ENCODE measurements at places on chromosomes 12 and 14.

DNA sequence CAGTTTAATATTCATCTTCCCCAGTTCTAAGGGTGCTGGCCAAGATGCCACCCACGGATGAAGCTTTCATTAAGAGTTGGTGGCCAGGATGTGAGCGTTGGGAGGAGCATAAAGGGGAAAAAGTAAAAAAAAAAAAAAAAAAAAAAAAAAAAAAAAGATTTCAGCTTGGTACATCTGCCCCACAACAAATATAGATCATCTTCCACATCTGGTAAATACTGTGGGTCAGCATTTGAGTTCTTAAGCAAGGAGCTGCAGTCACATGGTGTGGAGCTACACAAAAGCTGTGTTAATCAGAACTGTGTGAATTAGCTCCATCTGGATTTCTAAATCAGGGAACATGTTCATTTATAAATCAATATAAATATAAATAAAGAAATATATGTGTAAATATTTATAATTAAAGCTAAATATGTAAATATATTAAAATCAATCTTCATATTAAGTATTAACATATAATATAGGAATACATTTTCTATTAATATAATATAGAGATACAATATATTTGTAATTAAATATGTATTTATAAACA is 262.3 kb downstream of the NUAK1 start:
- peak; percentile 59 for DNase-seq

DNA sequence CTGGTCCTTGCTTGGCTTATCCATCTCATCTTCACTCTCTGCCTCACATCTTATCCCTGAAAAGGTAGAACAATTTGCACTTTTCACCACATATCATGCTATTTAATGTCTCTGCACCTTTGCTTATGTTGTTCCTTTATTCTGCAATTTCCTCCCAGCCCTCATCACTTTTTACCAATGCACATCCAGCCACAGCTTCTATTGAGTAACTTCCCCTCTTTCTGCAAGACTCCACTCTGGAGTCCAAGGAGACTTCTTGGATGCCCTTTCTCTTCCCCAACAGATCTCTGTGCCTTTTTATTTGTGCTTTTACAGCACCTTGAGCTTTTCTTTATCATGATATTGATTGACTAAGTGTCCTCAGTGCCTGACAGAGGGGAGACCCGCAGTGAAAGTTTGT is 797.1 kb downstream of the VRK1 start:
- DNase-seq: no peak

DNA sequence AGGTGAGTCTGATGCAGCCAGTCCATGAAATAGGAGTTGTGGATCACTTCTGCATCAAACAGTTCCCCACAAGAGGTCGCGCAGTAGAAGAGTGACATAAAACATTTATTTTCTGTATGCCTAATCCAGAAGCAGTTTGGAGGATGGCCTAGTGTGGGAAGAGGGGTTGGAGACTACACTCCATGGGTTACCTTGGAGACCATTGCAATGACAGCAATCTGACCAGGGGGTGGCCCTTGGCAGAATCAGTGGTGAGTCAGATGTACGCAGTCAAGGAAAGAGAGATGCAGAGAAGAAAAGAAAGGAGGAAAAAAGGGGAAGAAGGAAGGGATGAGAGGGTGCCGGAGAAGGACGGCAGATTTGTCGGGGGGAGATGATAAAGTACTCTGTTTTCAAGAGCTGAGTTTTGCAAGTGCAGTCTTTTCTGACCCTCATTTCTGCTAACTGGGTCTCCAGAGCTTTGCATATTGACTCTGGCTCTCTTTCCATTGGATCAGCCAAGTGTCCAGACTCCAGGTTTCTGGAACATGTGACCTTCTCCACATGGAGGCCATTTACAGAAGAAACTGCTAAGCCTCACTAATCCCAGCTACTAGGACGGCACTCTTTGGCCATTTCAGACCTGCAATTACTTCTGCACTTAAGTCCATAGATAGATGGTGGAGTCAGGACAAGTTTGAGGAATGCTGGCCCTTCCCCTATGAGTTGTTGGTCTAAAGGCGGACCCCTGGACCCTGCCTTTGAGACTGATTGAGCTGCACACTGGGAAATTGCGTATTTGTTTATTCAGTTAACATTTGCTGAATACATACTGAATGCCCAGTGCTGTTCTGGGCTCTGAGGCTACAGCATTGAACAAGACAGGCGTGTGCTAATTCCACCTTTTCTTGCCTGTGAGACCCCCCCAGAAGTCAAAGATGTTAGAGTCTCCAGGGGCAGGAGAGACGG is 424.2 kb downstream of the BCL11B start:
- no peak for DNase-seq

DNA sequence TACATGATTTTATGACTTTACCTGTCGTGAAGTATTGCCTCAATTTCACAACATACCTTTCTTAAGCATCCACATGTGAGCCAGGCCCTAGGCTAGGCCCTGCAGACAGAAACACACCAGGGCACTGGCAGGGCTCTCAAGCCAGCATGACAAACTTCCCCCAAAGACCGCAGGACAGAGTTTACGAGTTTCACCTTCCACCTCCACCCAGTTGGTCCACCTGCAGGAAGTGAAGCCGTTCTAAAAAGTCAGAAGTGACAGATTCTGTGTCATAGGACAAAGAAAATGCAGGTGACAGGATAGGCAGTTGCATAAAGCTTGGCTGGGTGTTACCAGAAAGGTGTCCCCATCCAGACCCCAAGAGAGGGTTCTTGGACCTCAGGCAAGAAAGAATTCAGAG is 382.3 kb downstream of the PCNX1 start:
- no peak for DNase-seq

DNA sequence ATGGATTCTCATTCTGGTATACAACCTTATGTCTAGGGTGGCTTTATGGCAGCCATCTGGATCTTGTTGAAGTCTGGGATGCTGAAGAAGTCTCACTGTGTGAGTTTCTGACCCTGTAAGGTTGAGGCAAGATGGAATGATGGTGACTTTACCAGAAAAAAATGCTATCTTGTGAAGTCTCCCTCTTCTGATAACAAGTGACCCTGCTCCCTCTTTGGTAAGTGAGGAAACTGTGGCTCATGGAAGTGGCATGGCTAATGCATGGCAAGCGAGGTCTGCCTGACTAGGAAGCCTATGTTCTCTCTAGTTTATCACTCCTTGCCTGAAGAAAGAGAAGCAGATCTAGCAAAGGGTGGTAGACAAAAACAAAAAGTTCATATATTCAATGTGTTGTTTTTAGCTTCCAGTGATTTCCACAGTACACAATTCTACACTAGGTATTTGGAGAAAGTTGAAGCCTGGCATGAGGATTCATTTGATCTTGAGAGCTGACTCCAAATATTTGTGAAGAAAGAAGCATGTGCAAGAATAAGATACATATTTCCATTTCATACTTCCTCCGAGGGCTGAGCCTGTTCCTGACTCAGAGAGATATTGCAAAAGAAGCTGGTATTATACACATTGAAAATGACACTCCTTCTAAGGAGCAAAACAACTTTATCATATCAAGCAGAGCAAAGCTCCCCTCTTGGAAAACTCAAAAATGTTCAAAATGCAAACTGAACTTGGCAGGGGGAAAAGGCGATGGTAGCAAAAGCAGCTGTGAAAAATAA is 63.6 kb downstream of the HELB start:
- peak; percentile 27 for DNase-seq

- peak; percentile 24 for DNase-seq
Measured at GRCh38 chr14:20632448-20632830, 9.1 kb downstream of the OR6S1 start.

- peak; percentile 48 for DNase-seq
Measured at GRCh38 chr14:33668066-33668465, 282.8 kb downstream of the EGLN3 start.

DNA sequence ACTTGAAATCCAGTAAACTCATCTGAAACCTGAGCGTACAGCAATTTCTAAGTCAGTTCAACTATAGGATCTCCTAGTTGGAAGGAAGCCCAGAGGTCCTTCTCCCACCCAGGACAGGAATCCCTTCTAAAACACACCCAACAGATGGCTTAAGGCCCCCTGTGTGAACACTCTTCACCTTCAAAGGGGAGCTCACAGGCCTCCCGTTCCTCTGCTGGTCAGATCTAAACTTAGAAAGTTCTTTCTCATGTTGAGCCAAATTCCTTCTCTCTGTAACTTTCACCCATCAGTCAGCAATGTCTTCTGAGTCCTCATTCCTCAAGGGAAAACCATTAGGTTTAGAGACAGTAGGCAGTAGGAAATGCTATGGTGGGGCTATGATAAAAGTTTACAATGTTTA is 355.2 kb downstream of the PCNX1 start:
- DNase-seq: peak; percentile 11

DNA sequence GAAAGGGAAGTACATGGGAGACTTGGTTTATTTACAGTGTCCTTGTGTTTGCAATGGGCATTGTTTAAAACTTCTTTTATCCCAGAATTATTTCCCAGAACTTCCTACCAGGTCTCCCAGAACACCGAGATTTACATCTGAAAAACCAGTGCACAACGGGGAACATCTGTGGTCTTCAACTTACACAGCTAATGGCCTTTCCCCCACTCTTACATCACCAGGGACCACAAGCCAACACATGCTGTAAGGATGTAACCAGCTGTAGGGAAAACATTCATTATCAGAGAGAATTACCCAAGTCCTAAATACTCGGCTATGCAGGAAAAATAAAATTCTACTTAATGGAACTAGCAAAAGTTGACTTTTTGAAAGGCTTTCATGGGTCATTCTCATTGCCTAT is 267.6 kb downstream of the DUSP6 start:
- DNase-seq: peak; percentile 20

Data from GM23248 (cell line).